Activated CD8-positive, alpha-beta memory T cell treated with anti-CD3 and anti-CD28 coated beads for 1 hour (primary cell): ENCODE measurements at places on chromosomes 5 and 9.

DNA sequence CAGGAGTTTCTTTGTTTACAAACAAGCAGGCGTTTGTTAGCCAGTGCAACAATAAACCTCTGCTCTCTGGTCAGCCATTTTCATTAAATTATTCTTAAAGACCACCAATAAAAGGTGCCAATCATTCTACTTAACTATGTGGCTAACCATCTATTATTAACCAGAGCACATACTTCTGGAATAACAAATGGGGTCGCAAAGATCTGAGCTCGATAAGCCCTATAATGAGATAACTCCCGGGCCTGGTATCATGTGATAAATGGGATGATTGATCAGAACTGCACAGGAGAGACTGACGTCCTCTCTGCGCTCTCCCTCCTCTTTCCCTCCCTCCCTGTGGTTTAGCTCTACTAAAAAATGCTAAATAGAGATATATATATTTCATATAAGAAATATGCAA, 488.2 kb downstream of the NTRK2 start:
- DNase-seq = no peak

DNA sequence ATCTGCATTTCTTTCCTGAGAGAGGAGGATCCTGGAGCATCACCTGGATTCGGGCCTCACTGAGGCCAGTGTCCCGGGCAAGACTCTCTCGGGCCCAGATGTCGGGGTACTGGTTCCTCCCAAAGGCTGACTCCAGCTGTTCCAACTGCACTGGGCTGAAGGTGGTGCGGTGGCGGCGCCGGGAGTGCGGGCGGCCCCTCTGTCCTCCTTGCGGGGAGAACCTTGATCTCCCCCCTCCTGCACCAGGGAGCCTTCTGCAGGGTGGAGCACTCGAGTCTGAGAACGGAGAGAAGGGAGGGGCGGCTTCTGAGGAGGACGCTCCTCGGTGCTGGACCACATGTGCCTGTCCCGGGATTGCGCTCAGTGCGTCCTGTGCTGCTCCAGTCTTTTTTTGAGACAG, 2.0 kb downstream of the PROP1 start:
- DNase-seq = no peak

GRCh38 chr5:88879724-88880123, 3.3 kb downstream of the MEF2C start:
- DNase-seq = no peak

DNA sequence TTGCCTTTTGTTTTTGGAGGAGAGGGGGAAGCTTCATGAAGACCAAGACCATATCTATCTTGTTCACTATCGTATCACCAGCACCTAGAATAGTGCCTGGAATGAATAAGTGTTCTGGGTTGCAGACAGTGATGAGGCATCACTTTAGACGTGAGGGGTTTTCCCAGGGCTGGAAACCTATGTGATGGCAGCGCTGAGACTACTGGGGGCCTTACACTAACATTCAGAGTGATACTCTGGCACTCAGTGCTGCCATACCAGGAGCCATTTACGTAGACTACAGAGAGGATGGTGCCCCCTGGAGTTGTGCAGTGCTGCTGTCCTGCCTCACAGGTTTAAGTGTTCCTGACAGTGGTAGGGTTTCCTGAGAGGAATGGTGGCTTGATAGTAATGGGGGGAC, 6.9 kb downstream of the CCL19 start:
- DNase-seq = no peak

GRCh38 chr9:10566848-10567247, 46.0 kb downstream of the PTPRD start:
- no peak for DNase-seq

DNA sequence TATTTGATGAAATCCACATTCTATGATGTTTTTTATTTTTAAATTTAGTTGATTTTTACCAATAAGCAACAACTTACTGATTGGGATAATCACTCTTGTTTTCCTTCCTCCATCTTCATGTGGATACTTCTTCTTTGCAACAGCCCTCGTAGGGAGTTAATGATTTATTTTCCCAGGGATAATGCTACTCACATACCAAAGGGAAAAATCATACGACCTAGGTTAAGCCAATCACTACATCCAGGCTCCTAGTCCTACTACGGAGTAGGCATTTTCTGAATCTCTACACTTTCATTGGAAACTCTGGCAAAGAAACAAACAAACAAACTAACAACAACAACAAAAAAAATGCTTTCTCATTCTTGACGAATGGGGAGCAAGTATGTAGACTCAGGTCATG, 663.4 kb downstream of the PTPRD start:
- DNase-seq = no peak

DNA sequence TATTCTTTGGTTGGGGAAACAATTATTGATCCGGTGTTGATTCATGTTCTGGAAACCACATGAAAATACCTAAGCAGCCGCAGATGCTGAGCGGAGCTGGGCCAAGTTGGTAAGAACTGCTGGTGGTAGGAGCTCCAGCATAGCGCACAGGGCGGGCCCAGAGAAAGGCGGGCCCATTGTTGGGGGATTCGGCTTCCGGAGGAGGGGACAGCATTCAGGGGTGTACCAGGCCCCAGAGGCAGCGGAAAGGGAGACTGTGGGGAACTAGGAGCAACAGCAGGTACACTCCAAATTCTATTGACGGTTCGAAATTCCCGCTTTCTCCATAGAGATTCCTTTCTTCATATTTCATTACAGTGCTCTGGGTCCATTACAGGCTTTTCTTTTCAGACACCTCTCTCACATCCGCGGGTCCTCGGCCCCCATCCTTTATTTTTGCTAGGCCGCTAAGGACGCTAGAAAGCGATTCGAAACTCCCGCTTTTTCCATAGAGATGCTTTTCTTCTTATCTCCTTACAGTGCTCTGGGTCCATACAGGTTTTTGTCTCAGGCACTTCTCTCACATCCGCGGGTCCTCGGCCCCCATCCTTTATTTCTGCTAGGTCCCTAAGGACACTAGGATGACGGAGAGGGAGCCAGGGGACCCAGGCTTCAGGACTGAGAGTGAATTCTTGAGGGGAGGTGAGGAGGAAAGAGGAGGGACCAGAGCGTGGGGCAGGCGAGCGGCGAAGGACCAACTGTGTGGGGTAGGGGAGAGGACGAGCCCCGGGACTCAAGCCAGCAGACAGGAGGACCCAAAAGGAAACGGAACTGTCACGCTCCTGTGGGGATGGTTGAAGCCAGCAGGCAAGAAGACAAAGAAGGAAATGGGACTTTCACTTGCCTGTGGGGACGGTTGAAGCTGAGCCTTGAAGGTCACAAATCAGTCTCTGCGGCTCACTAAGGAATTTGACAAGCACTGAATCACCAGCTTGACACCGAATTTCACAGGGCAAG, at the start of gene CCDC152:
CCDC152 (plus strand) TSS at position 213 of the 996 bp plus-strand sequence. CDS start 2,304 bp downstream, outside the sequence.
- DNase-seq = peak; percentile 20

DNA sequence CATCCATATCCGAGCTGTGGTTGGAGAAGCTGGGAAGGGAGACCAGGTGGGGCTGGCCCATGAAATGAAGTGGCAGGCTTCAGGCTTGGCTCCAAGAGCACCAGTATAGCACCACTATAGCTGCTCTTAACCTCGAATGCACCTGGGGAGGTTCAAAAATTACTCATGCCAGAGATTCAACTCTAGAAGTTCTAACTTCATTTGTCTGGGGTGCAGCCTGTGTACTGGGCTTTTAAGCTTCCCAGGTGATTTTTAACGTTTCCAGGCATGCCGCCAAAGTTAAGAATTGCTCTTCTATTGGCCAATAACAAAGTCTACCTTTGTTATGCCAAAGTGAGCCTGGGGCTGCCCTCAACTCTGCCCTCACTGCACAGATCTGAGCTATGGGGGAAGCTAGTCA, 458 bp downstream of the PRSS3 start:
- no peak for DNase-seq

DNA sequence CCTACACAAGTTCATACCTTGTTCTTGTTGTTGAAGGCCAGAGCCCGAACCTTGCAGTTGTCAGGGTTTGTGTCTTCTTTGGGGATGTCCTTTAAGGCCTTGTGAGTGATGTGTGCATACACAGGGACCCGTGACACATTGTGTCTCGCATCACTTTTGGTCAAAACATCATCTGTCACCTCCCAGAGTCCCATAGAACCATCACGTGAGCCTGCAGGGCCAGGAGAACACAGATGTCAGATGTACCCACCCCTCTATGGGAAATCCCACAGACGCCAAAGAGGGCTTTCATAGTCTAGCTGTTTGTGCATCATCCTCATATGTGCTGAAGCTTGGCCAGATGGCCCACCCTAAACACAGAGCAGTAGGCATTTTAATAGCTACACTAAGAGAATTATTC, 28.2 kb downstream of the DCAF12 start:
- no peak for DNase-seq

GRCh38 chr5:39863926-39864552, 439.3 kb upstream of the DAB2 start:
- no peak for DNase-seq

DNA sequence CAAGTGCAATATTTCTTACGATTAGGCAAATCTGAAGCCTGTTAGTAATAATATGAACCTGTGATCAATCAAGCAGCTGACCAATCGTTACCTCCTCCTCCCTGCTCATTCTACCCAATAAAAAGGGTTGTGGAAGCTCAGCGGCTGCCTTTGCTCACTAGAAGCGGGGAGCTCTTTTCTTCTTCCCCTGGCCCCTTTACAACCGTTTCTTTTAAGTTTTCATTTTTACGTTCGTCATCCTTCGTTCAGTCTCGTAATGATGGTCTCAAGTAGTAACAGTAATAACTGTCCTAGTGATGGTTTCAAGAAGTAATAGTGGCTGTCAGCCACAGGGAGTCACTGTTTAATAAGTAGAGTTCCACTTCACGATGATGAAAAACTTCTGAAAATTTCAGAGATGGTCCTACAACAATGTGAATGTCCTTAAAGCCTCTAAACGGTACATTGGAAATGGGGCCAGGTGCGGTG, 6.2 kb downstream of the UGT3A2 start:
- no peak for DNase-seq

- DNase-seq = no peak
Observed at GRCh38 chr9:20220286-20220685, 402.0 kb downstream of the MLLT3 start.

DNA sequence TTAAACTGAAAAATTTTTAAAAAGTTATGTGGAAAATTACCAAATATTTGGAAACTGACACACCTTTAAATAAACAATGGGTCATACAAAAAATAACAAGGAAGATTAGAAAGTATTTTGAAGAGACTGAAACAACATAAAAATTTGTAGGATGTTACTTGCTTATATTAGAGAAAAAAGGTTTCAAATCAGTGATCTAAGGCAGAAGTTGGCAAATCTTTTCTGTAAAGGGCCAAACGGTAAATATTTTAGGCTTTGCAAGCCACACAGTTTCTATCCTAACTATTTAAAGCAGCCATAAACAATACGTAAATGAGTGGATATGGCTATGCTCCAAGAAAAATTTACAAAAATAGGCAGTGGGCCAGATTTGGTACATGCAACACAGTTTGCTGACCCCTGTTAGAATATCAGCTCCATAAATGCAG, 81.3 kb downstream of the OXCT1 start:
- no peak for DNase-seq

DNA sequence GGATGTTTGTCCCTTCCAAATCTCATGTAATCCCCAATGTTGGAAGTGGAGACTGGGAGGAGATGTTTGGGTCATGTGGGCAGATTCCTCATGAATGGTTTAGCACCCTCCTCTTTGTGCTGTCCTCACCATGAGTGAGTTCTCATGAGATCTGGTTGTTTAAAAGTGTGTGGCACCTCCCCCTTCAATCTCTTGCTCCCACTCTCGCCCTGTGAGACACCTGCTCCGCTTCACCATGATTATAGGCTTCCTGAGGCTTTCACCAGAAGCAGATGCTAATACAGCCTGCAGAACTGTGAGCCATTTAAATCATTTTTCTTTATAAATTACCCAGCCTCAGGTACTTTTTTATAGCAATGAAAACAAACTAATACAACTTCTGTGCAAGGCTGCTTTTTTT, 127.3 kb upstream of the CCDC152 start:
- no peak for DNase-seq

DNA sequence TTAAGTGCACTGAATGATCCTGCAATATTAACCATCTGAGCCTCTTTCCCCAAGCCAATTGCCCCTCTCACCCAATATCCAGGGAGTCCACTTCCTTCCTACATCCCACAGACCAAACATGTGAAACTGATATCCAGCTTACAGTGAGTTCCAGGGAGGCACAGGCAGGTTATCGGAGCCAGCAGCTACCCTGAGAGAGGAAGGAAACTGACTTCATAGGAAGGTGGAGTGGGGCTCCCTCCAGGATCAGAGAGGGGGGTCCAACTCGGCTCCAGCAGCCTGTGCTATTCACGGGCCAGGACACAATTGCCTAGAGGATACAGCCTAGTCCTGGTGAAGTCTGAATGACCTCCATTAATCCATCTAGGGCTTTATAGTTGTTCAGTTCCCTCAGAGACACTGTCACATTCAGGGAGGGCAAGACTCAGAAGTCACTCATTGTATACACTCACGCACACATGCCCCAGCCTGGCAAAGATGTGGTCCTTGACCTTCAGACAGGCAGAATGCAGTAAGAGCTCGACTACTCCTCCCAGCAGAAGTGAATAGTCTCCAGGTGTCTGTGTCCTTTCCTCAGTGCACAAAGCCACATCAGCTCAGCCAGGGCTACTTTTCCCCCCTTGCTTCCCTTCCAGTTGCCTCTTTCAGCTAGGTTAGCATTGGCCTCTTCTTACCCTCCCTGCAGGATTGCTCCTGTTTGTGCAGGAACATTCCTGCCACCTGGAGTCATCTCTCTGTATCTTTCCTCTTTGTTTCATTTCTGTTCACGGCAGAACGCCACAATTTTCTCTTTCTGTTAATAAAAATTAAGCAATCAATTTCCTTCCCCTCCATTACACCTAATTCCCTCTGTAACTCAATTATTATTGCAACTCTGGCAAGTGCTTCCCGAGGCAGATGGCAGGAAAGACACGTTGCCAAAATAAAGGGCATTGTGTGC, 501.7 kb downstream of the ARHGEF28 start:
- DNase-seq = no peak

DNA sequence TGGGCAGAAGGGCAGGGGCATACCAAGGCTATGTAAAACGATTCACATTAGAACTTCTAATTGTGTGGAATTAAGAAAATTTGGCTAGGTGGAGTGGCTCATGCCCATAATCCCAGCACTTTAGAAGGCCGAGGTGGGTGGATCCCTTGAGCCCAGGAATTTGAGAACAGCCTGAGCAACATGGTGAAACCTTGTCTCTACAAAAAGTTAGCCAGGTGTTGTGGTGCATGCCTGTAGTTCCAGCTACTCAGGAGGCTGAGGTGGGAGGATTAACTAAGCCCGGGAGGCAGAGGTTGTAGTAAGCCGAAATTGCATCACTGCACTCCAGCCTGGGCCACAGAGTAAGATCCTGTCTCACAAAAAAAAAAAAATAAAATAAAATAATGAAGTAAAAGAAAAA, 65.2 kb downstream of the LIX1 start:
- no peak for DNase-seq

DNA sequence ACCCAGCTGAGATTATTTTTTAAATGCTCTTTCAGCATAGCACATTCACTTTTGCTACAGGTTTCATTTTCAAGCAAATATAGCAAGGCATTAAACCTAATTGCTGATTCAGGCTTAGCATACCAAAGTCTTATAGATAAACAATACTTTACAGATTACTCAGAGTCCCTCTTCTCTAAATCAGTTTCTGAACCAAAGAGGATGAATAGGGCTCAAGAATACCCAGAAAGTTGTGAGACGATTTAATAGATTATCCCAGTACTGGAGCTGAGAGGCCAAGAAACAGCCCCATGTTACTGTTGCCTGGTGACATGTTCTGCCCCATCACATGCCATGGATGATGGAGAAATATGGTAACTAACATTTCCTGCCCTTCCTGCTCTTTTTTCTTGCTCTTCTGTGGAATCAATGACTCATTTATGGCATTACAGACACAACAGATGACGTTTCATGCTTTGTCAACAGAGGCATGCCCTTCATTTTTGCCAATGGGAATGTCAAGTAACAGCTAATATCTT, 18.1 kb upstream of the SSBP2 start:
- DNase-seq = no peak
